ENCODE measurements at places on chromosomes 11 and 22.

- no peak for DNase-seq
Observed at GRCh38 chr11:24386546-24387397, 110.1 kb upstream of the LUZP2 start.

- DNase-seq = no peak
Observed at GRCh38 chr11:118142809-118143208, 9.8 kb downstream of the SCN4B start.

DNA sequence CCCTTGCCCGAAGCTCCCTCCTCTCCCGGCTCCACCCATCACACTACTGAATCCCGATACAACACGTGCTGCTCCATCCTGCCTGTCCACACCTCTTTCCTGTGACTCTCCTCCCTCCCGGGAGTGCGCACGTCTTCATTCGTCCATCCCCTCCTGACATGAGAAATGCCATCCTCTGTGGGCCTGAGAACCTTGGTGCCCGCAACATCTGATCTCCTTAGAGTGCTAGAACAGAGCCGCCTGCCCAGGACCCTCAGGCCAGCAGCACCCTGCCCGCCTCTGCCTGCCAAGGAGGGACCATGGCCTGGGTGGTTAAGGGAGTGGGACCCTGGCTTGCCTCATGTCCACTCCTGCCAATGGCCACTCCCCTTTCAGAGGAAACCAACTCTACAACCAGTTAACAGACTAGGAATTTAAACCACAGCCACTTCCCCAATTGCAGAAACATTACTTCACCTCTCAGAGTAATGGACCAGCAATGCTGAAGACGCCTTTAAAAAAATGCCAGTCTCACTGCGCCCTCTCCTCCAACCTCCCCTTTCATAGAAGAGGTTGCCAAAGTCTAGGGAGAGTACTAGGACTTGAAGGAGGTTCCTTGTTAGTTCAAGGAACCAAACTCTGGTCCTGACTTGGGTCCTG is 466.3 kb downstream of the OPCML start:
- no peak for DNase-seq

GRCh38 chr22:27531782-27532530 is 269.6 kb downstream of the MN1 start:
- no peak for DNase-seq

DNA sequence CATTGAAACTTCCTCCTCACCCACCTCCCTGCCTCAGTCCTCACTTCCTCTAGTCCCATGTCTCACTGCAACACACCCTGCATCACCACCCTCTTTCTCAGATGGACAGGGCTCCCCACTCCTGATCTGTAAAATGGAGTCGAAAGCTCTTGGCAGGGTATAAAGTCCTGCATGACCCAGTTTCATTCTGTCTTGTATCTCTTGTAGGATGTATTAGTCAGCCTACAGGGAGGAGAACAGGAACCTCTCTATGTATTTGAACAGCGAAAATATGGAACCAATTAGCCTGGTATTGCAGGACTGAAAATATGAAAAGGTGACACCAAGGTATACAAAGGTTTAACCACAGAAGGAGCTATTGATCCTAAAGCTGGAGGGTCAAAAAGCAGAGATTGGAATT is 156.9 kb upstream of the SNX19 start:
- no peak for DNase-seq

DNA sequence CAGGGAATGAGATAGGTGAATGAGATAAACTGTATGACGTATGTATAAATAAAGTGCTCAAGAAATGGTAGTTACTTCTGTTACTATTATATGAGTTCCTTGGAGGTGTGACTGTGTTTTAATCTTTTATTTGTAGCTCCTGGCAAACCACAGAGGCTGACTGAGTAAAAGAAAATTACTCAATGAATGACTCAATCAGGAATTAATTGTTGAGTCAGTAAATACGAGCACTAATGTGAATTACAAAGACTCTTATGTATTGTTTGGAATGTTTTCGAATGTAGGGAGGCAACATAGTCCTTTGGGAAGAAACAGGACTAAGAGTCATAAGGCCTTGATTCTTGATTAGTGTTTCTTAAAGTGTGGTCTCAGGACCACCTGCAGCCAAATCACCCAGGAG is 51.1 kb upstream of the BLID start:
- no peak for DNase-seq

GRCh38 chr11:4059424-4059823 is 35.2 kb upstream of the RRM1 start:
- DNase-seq = no peak

DNA sequence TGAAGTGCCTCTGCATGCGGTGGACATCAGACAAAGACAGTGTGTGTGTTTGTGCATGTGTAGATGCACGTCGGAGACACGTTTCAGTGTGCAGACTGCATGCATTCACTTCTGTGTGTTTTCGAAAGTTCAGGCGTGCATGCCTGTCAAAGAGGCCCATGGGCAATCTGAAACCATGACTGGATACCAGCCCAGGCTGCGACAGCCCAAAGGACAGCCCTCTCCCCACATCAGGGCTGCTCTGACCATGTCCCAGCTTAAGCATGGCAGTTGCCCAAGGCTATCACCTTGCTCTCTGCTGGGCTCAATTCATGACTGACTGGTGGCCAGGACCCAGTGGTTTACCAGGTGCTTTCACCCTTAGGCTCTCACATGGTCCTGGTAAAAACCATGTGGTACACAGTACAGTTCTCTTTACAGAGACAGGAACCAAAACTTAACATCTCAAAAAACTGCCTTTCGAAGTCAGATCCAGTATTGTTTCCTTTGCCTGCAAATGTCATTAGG is 423.7 kb upstream of the CADM1 start:
- DNase-seq = no peak

- DNase-seq = no peak
Observed at GRCh38 chr22:19691721-19692341, 22.5 kb upstream of the SEPTIN5 start.

DNA sequence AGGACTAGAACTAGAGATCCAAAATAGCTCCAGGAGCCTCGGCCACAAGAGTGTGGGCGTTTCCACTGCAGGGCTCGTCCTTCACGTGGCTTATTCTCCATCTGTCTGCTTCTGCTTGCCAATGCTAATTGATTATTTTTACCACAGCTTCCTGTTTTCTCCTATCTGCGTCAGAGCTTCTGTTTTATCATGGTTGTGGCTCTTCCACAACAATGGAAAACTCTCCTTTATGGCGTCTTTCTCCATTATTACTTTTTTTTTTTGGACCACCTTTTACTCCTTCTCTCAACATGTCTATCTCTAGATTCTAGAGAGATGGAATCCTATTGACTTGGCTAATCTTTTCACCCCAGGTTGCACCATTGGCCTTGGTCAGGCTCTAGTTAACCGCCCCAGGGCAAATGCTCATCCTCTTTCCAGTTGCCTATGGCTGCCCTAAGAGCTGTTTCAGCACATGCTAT is 25.9 kb downstream of the CAT start:
- no peak for DNase-seq

GRCh38 chr11:64608636-64609035 is 17.6 kb downstream of the SLC22A12 start:
- DNase-seq = no peak

DNA sequence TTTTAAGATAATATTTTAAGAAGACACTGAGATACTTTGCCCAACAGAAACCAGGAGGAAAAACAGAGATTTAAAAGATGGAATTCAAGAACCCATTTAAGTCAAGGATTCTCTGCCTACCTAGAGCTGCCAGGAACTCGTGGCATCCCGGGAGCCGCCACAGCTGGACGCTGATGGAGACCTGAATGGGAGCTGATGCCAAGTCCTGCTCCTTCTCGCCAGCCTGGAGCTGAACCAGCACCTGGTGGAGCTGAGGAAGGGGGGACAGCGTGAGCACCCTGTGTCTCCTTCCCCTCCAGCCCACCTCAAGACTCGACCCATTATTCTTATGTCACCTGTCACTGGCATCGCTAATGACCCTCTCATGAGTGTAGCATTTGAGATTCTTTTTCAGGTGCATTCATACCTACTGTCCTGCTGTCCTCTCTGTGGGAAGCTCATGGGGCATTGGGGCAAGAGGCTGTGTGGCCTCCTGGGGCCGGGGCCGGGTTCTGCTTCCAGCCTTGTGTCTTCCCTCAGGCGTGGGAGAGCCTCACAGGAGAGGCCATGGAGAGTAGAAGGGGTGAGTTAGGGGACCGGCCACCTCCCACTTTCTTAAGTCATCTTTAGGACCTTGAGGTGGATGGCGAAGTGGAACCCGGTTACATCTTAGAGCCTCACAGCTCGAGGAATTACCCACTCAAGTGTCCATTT is 70.8 kb upstream of the PITPNB start:
- no peak for DNase-seq

DNA sequence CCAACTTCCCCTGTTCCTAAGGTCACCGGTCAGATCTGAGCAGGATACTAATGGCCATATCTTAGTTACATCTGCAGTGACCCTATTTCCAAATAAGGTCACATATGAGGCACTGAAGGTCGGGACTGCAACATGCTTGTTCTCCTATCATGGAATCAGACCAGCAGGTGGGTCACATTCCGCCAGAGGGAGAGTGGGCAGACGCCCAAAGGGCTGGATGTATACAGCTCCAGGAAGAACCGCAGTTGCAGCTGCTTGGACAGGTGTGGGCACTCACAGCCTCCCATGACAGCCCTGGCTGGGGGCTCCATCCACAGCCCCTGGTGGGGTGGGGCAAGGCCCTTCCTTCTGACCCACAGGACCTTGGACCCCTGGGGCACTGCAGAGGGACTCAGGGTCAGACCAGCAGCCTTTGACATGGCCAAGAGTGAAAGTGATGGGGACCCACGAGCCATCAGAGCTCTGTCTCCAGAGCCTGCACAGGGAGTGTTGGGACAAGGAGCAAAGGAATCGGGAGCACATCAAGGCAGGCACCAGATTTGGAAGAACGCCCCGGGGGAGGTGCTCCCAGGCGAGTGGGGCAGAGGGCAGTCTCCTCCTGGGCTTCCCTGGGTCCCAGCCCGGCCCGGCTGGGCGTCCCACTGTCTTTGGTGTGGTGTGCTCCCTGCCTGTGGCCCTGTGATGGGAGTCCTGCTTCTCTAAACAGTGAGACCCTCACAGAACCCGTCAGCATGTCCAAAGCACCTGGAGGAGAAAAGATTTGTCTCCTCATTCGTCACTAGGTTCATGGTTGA is 13.3 kb upstream of the CD81 start:
- no peak for DNase-seq

DNA sequence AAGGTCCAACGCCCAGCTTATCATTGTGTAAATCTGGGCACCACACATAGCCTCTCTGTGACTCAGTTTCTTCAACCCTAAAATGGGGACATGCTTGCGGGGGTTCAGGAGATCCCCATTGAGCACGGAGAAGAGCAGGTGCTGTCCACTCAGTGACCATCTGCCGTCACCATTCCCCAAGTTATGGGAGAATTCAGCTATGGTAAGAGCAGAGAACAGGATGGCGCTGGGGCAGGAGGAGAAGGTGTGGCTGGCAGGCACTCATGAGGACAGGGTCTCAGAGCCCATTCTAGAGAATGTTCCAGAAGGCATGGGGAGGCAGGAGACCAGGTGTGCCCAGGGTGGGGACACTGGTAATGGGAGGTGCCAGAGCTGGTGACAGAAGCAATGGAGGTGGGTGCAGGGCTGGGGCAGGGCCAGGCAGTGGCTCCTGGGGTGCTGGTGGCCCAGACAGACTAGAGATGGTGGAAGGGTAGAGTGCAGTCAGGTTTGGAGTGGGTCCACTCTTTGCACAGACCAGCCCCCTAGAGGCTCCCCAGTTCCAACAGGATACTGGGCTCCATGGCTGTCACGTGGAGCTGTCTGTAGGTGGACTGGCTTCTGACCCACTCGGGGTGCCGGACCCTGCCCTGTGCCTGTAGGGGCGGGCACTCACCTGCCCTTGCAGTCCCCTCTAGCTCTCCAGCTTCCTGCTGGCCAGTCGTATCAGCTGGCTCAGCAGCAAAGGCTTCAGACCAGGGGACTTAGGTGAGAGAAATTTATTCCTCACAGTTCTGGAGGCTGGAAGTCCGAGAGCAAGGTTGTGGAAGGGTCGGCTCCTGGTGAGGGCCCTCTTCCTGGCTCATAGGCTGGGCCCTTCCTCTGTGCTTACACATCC is 84.7 kb downstream of the CDKN1C start:
- no peak for DNase-seq

GRCh38 chr11:1197431-1197885 is 25.4 kb upstream of the MUC5B start:
- no peak for DNase-seq

DNA sequence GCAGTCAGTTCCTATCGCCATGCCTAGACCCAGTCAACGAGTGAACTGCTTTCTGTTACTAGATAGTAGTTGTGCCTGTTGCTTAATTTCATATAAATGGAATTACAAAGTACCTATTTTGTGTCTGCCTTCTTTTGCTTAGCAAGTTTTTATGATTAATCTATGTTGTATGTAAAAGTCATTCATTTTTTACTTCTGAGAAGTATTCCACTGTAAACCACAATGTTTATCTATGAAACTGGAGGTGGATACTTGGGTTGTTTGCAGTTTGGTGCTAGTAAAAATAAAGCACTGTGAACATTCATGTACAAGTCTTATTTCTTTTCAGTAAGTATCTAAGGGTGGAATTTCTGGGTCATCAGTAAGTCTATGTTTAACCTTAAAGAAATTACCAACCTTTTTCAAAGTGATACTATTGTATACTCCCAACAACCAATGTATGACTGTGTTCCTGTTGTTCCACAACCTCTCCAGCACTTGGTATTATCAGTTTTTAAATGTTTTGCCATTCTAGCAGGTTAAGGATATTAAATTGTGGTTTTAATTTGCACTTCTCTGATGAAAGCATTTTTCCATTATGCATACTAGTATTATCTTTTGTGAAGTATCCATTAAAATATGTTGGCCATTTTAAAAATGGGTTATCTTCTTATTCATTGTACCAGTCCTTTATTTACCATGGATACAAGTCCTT is 68.2 kb downstream of the DNAJC24 start:
- DNase-seq = no peak

DNA sequence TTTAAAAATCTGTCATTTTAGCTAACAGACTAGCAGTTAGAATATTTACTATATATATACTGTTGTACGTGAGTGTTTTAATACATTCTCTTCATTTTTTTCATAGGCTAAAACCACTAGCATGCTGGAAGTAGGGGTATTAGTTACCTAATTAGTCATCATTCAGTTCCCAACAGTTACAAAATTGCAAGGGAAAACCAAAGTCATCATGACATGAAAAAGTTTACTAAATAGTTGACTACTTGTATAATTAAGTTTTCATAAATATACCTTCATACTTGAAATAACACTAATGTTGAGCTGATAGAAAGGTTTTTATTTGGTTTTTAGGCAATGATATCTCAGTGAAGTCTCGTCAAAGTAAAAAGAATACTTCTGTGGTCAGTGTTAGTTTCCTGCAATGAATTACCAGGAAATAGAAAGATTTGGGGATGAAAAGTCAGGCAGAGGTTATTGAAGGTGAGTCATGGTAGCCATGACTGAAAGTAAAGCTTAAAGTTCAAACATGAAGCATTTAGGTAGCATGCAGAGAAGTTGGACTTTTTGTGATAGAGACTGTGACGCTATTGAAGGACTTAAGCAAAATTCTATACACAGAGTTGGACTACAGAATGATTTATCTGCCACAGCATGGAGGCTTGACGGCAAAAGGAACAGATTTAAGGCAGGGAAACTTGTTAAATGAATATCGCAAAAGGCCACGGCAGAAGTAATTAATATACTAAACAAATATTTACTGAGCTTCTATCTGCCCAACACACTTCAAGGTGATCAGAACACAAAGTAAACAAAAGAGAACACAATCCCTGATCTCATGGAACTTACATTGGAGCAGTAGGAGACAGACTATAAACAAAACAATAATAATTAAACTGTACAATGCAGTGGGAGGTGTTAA is 828.1 kb upstream of the FAT3 start:
- no peak for DNase-seq

Measured in DMS 273 treated with DMSO at 0.1 percent for 48 hours (cell line).